ENCODE measurements at places on chromosomes 6 and 20. TPM values are rescaled to one million over a fixed set of nuclear protein-coding genes. Genes with fewer than 3 reads are reported as not detected.

The TMEM14A gene
- total RNA-seq = 22.8 TPM

The FAM83C gene
- total RNA-seq = not detected

The RFX6 gene
- not detected for total RNA-seq

The EYA2 gene
- not detected for total RNA-seq

The CYP21A2 gene
- total RNA-seq = not detected

The RWDD2A gene
- 3.6 TPM for total RNA-seq

The CST7 gene
- not detected for total RNA-seq

The PNPLA1 gene
- total RNA-seq = not detected

The PGC gene
- total RNA-seq = not detected

The MLN gene
- not detected for total RNA-seq

The PERP gene
- 16.5 TPM for total RNA-seq

The SIRPB1 gene
- total RNA-seq = 1.0 TPM

The PCED1A gene
- 19.0 TPM for total RNA-seq

The RNASET2 gene
- 6.5 TPM for total RNA-seq

The PRL gene
- total RNA-seq = not detected

The TMEM244 gene
- total RNA-seq = not detected

The HLA-DQB1 gene
- total RNA-seq = not detected

The HSPA1L gene
- 0.85 TPM for total RNA-seq

The CALHM6 gene
- 0.09 TPM for total RNA-seq

The TSBP1 gene
- total RNA-seq = under 0.01 TPM

The ASIP gene
- total RNA-seq = not detected

The PAX1 gene
- not detected for total RNA-seq

The SOX18 gene
- total RNA-seq = 16.0 TPM

The SPATS1 gene
- total RNA-seq = not detected

The NRSN1 gene
- total RNA-seq = not detected

The CRISP3 gene
- total RNA-seq = not detected

The OVOL2 gene
- not detected for total RNA-seq

The PROCR gene
- 309 TPM for total RNA-seq

The TNFRSF6B gene
- 10.2 TPM for total RNA-seq

The KIFC1 gene
- total RNA-seq = 8.0 TPM

The CAPN11 gene
- 1.9 TPM for total RNA-seq

The VIP gene
- total RNA-seq = 1.2 TPM

The CALHM5 gene
- 8.5 TPM for total RNA-seq

The LINC00237 gene
- total RNA-seq = not detected

The MYB gene
- 0.09 TPM for total RNA-seq

The MOG gene
- not detected for total RNA-seq

The MC3R gene
- not detected for total RNA-seq

The FKBP1C gene
- total RNA-seq = 1.6 TPM

The AP5S1 gene
- total RNA-seq = 11.3 TPM

The GNRH2 gene
- total RNA-seq = 0.18 TPM

The CST4 gene
- not detected for total RNA-seq

The MAK gene
- total RNA-seq = not detected

The SCRT2 gene
- not detected for total RNA-seq

The HNF4A gene
- not detected for total RNA-seq

The CST5 gene
- not detected for total RNA-seq

Data from endothelial cell of coronary artery (primary cell).